ENCODE measurements at places on chromosomes 7 and 10.

GRCh38 chr10:48542471-48543181 lies 62.2 kb downstream of the ARHGAP22 start:
- DNase-seq = no peak

GRCh38 chr7:119842337-119842736 lies 430.6 kb upstream of the KCND2 start:
- DNase-seq = no peak

DNA sequence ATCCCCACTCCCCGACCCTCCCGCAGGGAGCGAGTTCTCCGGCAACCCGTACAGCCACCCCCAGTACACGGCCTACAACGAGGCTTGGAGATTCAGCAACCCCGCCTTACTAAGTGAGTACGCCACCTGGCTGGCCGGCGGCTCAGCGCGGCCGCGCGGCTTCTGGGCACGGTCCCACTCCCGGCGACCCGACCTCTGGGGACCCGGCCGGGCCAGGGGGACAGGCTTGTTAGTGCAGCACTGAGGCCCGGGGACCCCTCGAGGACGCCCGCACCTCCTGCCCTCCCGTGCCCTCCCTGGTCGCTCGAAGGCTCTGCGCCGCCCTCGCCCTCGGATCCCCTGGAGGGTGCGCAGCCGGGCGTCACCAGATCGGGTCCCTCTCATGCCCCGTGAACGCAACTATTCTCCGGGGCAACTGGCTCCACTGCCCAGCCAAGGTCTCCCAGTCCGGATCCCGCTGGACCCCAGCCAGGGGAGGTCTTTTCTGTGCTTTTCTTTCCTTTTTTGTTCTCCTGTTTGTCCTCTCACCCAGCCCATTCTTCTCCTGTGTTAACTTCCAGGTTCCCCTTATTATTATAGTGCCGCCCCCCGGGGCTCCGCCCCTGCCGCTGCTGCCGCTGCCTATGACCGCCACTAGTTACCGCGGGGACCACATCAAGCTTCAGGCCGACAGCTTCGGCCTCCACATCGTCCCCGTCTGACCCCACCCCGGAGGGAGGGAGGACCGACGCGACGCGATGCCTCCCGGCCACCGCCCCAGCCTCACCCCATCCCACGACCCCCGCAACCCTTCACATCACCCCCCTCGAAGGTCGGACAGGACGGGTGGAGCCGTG lies 81.8 kb downstream of the PAX2 start:
- DNase-seq = peak; percentile 13

GRCh38 chr10:44968091-44968490 lies 8.5 kb downstream of the RASSF4 start:
- DNase-seq = no peak

DNA sequence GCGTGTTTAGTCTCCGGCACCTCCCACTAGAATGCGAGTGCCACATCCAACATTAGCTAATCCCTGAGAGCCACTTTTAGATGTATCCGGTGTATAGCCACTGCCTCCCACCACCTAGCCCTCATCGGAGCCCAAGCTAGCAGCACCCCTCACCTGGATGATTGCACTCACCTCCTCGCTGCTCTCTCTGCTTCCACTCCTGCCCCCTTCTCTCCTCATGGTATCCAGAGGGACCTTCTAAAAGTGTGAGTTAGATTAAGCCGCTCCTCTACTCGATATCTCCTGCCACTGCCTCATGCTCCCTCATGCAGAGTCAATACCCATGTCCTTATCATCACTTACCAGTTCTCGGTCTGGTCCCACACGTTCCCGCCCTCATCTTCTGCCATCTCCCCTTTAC lies 125.3 kb downstream of the RAB11FIP2 start:
- DNase-seq = no peak

- no peak for DNase-seq
These were observed 26.1 kb upstream of the MRC1 start for GRCh38 chr10:17782921-17783665.

- no peak for DNase-seq
These were observed 640.0 kb downstream of the SH2D4B start for GRCh38 chr10:81177651-81178244.

DNA sequence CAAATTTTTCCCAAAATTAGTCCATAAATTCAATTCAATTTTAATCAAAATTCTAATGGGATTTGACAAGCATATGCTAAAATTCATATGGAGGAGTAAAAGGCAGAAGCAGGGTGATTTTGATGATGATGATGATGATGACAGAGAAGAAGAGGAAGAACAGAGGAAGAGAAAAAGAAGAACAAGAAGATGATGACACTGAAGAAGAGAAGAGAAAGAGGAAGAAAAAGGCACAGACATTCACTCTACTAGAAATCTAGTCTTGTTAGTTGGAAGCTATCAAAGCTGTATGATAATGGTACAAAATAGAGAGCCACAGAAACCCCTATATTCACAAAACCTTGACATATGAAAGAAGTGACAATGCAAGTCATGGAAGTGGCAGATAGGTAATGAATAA lies 157.9 kb downstream of the ELMO1 start:
- DNase-seq = no peak

GRCh38 chr10:5775685-5776084 lies 37.5 kb downstream of the GDI2 start:
- peak; percentile 59 for DNase-seq

- no peak for DNase-seq
These were observed 10.7 kb upstream of the HOXA13 start for GRCh38 chr7:27210441-27211083.

GRCh38 chr10:46514899-46515298 lies 41.6 kb downstream of the GPRIN2 start:
- DNase-seq = no peak

DNA sequence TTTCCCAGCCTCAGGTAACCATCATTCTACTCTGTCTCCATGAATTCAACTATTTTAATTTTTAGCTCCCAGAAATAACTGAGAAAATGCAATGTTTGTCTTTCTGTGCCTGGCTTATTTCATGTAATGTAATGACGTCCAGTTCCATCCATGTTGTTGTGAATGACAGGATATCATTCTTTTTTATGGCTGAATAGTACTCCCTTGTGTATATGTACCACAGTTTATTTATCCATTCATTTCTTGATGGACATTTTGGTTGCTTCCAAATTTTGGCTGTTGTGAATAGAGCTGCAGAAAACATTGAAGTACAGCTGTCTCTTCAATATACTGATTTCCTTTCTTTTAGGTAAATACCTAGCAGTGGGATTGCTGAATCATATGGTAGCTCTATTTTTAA lies 10.5 kb downstream of the ATRNL1 start:
- no peak for DNase-seq
